ENCODE measurements at places on chromosomes 11 and 22. TPM values are rescaled to one million over a fixed set of nuclear protein-coding genes. Genes with fewer than 3 reads are reported as not detected.

The PANX2 gene
- polyA plus RNA-seq = not detected

The C11orf86 gene
- not detected for polyA plus RNA-seq

- no peak for DNase-seq
These were observed 98.3 kb upstream of the TP53AIP1 start for GRCh38 chr11:129040934-129041333.

- DNase-seq = peak; percentile 53
These were observed 32.7 kb downstream of the FLI1 start for GRCh38 chr11:128726458-128727139.

The MRGPRF gene
- 4.2 TPM for polyA plus RNA-seq

The APOL1 gene
- polyA plus RNA-seq = 13.4 TPM

The MMP11 gene
- 10.5 TPM for polyA plus RNA-seq

DNA sequence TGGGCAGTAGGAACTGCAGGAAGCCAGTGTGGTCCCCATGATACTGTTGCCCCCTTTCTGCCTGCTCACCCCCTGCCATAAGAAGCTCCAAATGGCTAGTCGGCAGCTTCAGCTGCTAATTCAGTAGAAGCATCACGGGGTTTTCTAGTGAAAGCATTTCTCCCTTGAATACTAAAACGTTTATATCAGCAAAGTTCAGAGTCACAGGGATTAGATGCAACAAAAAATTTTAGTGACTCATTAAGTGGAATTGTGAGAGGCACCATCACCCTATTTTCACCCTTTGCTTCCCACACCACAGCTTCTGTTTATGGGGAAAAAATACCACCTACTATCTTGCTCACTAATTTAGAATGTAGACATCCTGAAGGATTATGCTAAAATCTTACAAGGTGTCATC, 25.2 kb downstream of the RAB39A start:
- DNase-seq = no peak

DNA sequence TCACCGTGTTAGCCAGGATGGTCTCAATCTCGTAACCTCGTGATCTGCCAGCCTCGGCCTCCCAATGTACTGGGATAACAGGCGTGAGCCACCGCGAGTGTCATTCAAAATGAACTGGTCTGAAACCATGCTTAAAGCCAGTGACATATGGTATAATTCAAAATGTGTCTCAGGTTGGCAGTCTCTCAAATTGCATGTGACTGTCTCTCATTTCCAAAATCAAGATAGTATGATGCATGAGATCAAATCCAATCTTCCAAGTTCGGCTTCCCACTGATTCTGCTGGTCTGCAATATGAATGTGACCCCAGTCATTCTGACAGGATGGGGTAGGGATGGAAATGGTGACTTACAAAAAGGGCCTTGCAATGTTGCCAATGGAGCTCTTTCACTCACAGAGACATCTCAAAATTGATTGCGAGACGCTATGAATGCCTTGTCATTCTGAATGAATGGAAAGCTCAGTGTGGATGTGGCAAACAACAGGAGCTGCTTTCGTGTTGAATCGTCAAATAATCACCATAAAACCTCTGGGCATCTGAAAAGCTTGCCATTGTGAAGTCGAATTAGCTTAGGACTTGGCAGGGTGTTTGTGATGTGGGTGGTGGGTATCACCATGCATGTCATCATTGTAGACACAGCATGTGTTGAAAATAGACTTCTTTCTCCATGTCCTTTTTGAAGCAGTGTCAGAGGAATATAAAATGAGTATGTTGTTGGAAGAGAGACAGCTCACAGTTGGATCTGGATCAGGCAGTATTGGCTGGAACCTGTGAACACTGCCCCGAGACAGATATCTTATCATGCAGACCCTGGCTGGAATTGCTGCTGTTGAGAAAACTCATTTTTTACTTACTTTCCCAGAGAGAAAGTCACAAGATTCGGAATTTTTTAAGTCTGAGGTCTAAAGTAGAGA, 12.2 kb downstream of the SLN start:
- no peak for DNase-seq

DNA sequence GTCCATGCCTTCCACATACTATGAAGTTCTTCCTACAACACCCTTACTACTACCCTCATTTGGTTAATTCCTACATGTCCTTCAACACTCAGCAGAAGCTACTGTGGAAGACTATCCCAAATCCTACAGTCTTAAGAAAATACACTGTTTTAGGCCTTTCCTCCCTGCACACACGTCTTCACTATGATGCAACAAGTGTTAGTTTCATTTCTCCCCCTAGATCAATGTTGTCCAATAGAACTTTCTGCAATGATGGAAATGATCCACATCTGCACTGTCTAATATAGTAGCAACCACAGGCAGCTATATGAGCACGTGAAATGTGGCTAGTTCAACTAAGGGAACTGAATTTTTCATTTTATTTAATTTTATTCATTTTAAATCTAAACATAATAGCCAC, 46.7 kb upstream of the CCDC34 start:
- no peak for DNase-seq

DNA sequence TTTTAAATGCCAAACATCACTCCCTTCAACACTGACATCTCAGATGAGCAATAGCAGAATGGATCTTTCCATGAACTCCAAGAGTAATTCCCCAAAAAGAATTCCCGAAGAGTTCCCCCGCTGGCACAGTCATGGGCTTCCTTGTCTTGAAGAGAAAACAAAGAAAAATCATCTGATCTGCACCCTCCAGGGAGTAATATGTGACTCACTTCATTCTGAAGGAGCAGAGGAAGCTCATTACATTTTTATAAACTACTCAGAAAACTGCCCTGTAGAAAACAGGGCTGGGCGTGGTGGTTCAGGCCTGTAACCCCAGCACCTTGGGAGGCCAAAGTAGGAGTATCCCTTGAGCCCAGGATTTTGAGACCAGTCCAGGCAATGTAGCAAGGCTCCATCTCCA, 35.7 kb downstream of the CELSR1 start:
- DNase-seq = no peak

- no peak for DNase-seq
These were observed 14.7 kb upstream of the RFPL3 start for GRCh38 chr22:32342977-32343376.

DNA sequence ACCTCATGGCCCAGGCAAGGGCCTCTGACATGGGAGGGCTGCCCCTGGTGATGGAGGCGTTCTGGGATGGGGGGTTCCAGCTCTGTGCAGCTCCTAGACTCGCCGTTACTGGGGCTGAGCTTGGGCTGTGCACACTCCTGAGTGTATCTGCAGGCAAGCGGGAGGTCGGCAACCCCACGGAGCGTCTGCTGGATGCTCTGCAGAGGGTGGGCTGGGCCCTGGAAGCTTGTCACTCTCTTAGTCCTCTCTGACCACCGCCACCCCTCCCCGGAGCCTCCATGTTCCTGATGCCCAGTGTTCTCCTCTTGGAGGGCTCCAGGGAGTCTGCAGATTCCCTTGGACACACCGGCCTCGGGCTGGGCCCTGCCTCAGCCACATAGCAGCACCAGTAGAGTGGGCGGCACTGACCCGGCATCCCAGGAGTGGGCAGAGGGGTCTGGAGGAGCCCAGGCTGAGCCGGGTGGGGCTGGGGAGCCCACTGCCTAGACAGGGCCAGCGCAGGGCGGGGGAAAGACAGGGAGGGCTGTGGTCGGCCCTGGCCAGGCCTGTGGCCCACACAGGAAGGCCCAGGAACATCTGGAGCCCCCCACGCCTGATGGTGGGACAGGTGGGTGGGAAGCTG, 20.6 kb upstream of the MUC5B start:
- DNase-seq = peak; percentile 7

DNA sequence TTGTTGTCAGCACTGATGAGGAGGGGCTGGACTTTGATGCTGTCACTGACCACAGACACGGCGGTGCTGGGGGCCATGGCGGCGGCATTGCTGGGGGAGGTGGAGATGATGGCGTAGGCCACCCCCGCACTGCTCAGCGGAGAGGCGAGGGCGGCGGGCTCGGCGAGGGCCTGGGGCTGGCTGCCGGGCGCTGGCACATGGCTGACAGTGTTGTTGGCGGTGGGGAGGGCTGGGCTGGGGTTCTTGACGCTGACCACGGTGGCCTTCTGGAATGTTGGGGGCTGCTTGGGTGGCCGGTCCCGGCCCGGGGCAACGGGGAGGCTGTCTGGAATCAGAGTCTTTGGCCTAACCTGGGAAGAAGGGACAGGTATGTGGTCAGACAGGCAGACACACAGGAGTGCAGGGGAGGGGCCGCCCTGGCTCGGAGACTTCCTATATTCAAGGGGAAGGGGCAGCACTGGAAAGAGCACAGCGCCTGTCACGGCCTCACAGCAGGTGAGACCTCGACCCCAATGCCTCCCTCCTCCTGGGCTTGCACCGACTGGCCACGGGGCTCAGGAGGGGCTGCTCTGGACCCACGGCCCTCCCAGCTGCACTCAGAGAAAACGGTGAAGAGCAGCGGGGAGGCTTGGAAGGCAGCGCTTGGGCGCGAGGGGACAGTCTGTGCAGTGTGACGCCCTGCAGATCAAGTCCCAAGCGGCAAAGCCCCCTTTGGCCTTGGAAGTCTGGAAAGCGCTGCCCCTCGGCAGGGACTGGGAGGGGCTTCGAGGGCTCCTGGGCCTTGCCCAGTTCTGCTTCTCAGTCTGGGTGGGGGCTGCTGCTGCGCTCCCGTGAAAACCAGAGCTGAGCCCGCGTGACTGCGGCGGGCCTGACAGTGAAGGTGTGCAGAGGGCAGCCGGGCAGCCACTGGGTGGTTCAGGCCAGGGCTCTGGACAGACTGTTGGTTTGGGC, 93.2 kb downstream of the PHF21B start:
- no peak for DNase-seq

GRCh38 chr22:30327864-30328345, 1.2 kb upstream of the TBC1D10A start:
- no peak for DNase-seq

The APOBEC3B gene
- polyA plus RNA-seq = 1.0 TPM

The CRYBA4 gene
- polyA plus RNA-seq = not detected

- no peak for DNase-seq
These were observed 97.5 kb upstream of the ANO3 start for GRCh38 chr11:26234451-26234850.

DNA sequence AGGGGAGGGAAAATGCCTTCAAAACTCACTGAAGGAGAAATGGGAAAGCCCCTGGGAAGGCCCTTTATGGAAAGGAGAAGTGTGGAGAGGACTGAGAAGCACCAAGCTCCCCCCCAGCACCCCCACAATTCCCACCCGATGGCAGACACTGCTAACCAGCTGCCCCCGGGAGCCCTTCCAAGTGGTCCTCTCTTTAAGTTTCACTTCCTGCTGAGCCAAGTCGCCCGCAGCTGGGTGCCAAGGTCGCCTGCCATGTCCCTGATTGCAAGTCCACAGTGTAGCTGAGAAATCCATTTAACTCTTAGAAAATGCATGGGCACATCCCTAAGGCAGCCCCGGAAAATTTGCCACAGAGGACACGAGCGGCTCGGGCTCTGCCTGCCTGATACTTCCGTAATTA, 68.2 kb downstream of the GALNT18 start:
- peak; percentile 63 for DNase-seq

GRCh38 chr11:126426820-126427749, 71.6 kb downstream of the ST3GAL4 start:
- no peak for DNase-seq

The B3GAT1 gene
- polyA plus RNA-seq = 0.04 TPM

DNA sequence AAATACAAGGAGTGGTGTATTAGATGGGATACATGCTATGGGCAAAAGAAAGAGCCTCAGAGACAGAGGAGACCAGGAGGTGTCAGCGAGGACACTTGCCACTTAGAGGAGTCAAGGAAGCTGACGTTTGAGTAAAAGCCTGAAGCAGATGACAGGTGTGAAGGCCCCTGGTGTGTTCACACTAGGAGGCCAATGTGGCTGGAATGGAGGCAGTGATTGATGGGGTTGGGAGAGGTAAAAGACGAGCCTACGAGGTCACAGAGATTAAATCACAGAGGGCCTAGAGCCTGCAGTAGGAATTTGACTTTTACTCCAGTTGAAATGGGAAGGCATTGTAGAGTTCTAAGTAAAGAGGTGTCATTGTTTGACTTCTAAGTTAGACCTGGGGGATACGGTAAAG, 12.0 kb upstream of the GDPD5 start:
- DNase-seq = no peak

The PHOX2A gene
- not detected for polyA plus RNA-seq

The TCIRG1 gene
- 36.9 TPM for polyA plus RNA-seq

DNA sequence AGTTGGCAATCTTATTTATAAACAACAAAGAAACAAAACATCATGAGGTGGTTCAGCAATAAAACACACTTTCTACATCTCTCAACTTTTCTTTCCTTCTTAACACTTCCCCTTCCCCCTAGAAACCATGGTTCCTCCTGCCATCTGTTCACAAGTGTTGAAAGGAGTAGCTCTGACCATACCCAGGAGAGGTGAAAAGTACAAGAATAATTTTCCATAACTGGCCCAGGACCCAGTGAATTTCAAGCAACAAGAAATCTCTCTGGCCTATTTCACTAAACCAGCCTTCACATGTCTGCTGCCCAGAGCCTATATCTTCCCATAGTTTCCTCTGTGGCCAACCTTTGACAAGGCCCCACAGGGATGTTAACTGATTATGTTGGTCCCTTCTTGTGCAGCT, 98.2 kb upstream of the CEP126 start:
- DNase-seq = no peak

- no peak for DNase-seq
These were observed 5.5 kb downstream of the RAB3IL1 start for GRCh38 chr11:61911701-61912529.

DNA sequence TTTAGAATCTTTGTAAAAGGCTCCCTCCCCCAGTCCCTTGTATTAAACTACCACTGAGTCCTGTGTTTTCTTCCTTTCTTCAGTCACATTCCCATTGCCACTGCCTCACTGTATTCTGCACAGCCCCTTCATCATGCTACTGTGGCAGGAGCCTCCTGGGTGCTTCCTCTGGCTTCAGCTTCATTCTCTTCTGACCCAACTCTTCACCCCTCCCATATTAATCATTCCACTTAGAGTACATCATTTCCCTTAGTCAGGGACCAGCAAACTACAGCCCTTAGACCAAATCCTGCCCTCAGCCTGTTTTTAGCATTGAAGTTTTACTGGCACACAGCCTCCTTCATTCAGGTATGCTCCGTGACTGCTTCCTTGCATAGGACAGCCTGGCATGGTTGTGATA, 127.7 kb upstream of the MTNR1B start:
- DNase-seq = no peak

The ACR gene
- polyA plus RNA-seq = 0.12 TPM

GRCh38 chr11:16783321-16783801, 44.9 kb downstream of the C11orf58 start:
- no peak for DNase-seq

DNA sequence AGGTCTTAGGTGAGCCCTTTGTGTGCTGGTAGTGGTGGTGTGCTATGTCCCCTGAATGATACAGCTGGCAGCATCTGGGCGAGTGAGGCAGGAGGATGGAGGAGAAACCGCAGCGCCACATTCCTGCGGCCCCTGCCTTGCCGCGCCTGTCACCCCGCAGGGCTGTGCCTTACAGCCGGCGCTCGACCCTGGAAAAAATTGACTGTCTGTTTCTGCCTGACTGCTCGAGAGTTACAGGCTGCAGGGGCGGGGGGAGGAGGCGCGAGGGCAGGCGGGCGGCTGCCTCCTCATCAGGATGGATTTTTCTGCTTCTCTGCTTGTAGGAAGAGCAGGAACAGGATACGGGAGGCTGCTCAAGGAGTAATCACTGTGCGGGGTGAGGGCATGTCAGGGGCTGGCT, 443.4 kb downstream of the MIAT start:
- no peak for DNase-seq

GRCh38 chr11:43936076-43936475, 6.4 kb upstream of the C11orf96 start:
- DNase-seq = no peak
